SHP77 treated with DMSO at 0.1 percent for 48 hours (cell line): ENCODE measurements at places on chromosomes 2 and 18.

GRCh38 chr2:126059379-126059778, 596.6 kb upstream of the GYPC start:
- DNase-seq = no peak

- DNase-seq = no peak
Observed at GRCh38 chr18:31232013-31232412, 69.4 kb upstream of the DSC1 start.

GRCh38 chr2:229130522-229130921, 140.6 kb downstream of the PID1 start:
- DNase-seq = no peak

GRCh38 chr2:226671141-226671676, 128.4 kb downstream of the IRS1 start:
- DNase-seq = no peak

- DNase-seq = no peak
Observed at GRCh38 chr2:224781400-224781799, 65.2 kb upstream of the CCDC195 start.

GRCh38 chr2:23402205-23402740, 17.3 kb downstream of the KLHL29 start:
- DNase-seq = no peak

GRCh38 chr2:195031411-195031810, 625.6 kb upstream of the SLC39A10 start:
- no peak for DNase-seq

GRCh38 chr2:150168595-150169236, 318.8 kb downstream of the RND3 start:
- DNase-seq = no peak

DNA sequence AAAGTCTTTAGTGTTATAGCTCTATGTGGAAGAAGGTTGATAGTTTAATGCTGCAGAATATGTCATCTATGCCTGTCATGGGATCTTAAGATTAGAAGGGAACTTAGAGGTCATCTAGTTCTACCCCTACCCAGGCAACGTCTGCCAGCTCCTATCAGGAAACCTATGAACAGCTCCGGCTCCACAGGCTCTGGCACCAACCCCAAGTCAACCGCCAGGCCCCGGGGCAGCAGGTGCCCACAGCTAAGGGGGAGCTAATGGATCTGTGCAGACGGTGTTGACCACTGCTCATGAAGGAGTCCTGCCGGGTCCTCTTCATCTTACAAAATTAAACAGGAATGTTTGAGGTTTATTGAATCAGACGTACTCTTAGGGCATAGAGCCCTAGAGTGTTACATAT, 440.8 kb upstream of the KLHL29 start:
- DNase-seq = no peak

- DNase-seq = no peak
Observed at GRCh38 chr2:179974761-179975160, 32.3 kb downstream of the CWC22 start.

DNA sequence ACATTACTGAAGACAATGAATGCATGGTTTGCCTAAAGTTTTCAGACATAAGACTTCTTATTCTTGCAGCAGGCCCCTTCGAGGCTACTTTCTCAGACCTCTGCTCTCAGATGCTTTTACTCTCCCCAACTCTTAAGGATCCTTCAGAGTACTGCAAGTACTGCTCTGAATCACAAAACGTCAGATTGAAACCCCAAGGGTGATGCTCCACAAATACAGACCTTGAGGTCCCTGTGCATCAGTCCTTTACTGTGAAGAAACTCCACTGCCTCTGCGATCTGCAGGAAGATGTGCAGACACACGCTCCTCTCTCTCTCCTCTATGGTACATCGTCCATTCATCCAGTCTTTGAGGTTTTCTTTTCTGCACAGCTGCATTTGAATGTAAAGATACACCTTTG, 52.8 kb downstream of the EIF2AK3 start:
- no peak for DNase-seq

DNA sequence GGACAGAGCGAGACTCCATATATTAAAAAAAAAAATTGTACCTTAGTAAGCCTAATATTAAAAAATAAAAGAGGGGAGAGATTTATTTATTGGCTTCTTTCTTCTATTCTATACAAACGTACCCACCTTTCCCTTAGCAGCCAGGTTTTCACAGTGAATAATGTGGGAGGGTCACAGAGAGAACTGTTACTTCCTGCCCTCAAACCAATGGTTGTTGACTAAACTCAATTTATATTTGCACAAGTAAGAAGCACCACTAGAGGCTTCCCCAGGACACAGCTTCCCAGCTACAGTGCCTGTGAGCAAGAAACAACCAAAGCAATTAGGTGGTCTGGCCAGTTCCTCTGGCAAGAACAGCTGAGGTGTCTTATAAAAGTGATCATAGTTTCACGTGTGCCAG, 28.9 kb upstream of the GALR1 start:
- no peak for DNase-seq

DNA sequence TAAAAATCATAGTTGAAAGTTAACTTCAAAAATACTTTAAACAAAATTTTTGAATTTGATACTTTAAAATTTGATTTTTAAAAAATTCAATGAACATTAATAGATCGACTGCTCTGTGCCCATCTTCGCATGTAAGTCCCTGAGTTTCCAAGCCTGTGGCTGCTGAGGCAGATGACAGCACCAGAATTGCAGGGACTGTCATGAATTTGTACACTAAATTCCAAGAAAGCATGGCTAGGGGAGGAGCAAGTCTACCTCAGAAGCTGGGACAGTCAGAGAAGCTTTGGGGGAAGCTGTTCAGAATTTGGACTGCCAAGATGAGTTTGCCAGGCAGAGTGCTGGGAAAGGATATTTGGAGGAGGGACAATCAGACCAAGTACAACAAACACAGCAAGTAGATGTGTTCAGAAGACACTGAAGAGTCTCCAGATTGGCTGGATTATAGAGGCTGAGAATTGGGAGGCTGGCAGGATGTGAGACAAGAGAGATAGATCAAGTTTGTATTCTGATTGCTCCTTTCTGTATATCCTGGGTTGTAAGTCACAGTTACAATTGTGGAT, 79.0 kb downstream of the ASXL3 start:
- no peak for DNase-seq

DNA sequence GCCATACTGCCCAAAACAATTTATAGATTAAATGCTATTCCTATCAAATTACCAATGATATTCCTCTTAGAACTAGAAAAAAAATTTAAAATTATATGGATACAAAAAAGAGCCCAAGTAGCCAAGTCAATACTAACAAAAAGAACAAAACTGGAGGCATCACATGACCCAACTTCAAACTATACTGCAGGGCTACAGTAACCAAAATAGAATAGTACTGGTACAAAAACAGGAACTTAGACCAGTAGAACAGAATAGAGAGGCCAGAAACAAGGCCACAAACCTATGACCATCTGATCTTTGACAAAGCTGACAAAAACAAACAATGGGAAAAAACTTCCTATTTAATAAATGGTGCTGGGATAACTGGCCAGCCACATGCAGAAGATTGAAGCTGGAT, 86.1 kb upstream of the KYNU start:
- no peak for DNase-seq

DNA sequence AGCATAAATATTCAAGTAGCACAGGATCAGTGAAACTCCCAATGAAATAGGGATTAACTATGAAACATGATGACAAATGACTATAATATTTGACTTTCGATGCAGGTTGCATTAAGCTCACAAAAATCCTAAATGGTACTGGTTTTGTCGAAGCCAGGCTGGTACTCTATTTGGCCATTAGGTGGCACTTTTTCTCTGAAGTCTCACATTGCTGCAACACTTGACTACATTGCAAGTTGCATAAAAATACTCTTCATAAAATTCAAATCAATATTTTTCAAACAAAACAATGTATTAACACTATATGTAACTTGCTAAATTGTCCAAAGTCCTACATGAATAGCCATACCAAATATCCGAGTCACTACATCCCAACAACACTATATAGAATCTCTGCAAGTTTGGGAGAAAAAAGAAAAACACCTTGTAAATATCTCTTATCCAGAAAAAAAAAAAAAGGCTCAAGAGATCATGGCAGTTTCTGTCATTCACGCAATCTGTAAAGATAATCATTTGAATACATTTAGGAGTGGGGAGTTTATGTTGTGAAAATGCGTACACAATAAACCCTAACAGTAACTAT, 9.5 kb downstream of the RTTN start:
- DNase-seq = no peak

DNA sequence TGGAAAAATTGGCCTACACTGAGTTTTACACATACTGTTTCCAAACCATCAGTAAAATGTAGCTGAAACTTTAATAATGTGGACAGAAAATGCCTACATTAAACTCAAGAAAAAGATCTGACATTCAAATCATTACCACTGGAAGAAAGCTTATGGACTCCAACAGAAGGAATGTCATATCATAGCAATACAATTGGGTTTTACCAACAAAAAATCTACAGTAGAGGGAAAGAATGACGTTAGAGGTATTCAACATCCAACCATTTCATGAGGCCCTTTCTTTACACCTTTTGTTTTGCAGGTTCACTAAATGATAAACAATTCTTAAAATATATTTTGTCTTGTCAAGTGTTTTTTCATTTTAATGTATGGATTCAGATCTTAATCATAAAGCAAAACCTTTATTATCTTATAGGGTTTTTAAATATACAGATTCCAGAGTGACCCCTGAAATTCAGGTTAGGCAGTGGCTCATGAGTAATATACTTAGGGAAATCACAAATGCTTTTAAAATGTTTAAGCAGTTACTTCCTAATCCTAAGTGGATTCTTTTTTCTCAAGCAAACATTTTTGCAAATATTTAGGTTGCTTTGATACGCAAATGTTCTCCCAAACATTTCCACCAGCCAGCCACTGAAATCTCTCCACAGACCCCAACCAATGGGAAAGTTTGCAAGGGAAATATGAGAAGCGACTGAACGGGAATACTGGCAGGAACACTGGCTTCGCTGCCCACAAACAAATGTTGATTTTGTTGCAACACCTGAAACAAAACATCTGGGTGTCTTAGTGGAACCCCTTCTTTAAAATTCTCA, 168.7 kb downstream of the TCF4 start:
- peak; percentile 34 for DNase-seq

DNA sequence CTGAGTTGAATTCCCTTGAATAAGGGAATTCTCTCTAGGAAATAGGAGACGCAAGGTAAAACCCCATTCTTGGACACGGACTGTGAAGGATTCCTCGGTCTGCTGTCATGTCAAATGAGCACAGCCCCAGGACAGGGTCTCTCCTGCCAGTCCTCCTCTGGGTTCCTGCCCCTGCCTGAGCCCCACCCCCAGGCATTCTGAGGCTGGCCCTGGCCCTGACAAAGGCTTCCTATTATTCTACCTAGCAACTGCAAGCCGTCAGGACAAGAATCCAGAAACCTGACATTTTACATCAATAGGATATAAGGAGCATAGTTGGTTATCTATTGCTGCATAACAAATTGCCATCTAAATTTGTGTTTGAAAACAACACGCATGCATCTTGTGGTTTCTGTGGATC, 253.3 kb upstream of the AGAP1 start:
- no peak for DNase-seq

GRCh38 chr2:170973225-170973491, 44.1 kb downstream of the GORASP2 start:
- no peak for DNase-seq

DNA sequence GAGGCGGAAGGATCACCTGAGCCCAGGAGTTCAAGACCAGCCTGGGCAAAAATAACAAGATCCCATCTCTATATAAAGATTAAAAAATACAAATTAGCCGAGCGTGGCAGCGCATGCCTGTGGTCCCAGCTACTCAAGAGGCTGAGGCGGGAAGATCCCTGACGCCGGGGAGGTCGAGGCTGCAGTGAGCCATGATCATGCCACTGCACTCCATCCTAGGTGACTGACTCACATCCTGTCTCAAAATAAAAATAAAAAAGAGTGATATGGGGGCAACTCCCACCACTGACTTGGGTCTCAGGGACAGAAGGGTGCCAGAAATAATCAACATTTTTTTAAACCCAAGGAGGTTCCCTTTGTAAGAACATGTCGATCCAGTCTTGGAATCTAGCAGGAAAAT, 37.6 kb downstream of the ZNF516 start:
- DNase-seq = no peak

GRCh38 chr18:42807887-42808286, 307.6 kb downstream of the RIT2 start:
- no peak for DNase-seq

GRCh38 chr2:220114443-220114842, 487.0 kb downstream of the SLC4A3 start:
- no peak for DNase-seq

DNA sequence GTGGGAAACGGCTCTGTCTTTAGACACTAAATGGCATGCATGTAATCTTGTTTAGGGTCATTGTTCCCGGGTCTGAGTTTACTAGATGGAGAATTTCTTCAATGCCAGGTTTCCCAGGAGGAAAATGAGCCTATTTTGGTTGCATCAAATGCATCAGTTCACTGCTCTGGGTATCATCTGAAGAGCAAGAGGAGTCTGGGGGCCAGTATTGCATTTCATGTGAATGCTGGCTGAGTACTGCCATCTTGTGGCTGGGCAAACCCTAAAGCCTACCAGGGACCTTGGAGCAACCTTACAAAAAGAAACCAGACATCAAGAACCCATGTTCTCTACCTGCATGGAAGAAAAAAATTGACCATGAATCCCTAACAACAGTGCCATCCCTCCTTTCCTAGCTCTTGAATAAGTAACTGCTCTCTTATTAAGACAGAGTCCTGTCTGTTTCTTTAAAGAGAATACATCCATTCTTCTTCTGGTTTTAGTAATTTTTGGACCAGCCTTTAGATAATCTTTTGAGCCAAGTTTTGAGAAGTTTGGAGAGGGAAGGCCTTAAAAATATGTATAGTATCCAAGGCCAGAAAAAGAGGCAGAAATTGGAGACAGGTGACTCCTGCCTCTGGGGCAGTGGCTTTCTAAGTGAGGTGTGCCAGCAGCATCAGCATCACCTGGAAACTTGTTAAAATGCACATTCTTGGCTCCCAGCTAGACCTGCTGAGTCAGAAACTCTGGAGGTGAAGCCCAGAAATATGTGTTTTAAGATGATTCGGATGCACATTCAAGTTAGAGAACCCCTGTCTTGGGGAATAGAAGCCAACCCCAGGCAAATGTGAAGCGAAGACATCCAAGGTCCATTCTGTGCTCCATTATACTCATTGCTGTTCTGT, 261.0 kb upstream of the CXCR4 start:
- DNase-seq = no peak

GRCh38 chr2:188494906-188495305, 203.2 kb downstream of the GULP1 start:
- no peak for DNase-seq

- no peak for DNase-seq
Observed at GRCh38 chr2:1115843-1116539, 165.3 kb downstream of the SNTG2 start.

DNA sequence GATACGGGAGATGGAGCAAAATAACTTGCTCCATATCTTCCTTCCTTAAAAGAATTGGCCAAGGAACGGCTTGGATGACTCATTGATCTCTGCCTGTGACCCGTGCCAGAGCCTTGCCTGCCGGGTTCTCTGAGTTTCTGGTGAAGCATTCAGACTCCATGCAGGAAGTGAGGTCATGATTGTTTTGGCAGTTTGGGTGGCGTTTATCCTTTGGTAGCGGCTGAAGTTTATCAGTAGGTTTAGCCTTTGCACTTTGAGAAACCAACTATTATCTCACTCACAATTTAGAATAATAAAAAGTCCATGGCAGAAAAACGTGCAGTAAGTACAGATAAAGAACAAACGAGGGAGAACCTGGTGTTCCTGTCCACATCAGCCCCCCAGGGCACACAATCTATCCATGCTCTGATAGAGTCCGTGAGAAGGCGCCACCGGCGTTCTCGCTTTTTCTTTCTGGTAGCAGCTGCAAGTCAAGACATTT, 15.0 kb upstream of the CTAGE1 start:
- no peak for DNase-seq

GRCh38 chr2:16151281-16151570, 210.9 kb downstream of the MYCN start:
- DNase-seq = no peak
